NCI-H1105 (cell line): ENCODE measurements at places on chromosomes 16 and 17.
A peak's percentile ranks its signal among the peaks of the same experiment; 100 is the strongest.

DNA sequence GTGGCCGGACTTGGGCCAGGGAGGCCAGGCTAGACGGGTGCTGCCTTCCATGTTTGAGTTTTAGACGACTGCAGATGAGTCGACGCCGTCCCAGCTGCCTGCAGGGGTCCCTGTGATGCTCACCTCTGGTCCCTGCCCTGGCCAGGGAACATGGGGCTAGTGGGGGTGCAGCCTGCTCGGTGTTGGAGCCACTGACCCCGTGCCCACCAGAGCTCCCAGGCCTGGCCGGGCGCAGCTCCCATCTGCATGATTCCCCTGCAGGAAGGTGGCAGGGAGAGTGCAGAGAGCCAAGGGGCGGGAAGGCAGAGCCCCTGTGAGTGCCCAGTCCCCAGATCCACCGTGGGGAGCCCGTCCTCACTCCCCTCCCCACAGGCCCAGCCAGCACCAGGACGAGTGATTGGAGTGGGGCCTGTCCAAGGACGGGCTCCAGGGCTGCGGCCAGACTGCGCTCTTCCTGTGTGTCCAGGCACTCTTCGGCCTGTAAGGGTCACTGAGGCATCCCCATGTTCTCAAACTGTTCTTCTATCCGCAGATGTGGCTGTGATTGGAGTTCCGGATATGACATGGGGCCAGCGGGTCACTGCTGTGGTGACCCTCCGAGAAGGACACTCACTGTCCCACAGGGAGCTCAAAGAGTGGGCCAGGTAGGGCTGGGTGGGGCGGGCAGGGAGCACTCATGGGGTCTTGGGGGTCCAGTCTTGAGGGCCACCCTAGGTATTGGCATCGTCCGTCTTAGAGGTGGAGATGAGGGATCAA, 26.0 kb upstream of the CDH15 start:
- DNase-seq = no peak

DNA sequence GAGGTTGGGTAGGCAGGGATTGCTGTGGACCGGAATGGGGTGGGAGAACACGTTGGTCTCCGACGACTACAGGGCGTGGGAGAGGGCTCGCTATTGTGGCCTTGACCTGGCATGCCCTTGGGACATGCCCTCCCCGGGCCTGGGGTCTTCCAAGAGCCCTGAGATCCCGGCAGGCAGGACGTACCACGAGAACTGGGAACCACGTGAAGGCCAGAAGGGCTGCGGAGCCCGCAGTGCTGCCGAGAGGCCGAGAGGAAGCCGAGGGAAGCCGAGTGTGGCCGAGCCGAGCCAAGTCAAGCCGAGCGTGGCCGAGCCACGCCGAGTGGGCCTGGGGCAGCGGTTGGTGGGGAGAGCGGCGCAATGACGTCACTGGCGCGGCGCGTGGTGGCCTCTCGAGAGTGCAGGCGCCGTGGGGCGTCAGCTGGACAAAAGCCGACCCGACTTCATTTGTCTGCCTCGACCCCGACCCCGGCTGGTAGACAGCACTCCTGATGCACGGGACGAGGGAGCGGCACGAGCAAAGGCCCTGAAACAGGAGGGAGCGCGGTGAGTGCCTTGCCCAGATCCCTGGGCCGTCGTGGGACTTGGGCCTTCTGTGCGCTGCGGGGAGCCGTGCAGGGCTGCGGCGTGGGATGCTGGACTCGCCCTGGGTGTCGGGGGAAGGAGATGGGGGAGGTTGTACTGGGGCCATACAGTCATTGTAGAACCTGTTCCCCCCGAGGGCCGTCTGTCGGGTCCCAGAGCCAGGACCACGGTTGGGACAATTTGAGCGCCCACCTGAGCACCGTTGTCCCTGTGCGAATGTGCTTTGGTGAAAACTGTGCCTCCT, 6.6 kb downstream of the SOCS1 start:
- DNase-seq = no peak

DNA sequence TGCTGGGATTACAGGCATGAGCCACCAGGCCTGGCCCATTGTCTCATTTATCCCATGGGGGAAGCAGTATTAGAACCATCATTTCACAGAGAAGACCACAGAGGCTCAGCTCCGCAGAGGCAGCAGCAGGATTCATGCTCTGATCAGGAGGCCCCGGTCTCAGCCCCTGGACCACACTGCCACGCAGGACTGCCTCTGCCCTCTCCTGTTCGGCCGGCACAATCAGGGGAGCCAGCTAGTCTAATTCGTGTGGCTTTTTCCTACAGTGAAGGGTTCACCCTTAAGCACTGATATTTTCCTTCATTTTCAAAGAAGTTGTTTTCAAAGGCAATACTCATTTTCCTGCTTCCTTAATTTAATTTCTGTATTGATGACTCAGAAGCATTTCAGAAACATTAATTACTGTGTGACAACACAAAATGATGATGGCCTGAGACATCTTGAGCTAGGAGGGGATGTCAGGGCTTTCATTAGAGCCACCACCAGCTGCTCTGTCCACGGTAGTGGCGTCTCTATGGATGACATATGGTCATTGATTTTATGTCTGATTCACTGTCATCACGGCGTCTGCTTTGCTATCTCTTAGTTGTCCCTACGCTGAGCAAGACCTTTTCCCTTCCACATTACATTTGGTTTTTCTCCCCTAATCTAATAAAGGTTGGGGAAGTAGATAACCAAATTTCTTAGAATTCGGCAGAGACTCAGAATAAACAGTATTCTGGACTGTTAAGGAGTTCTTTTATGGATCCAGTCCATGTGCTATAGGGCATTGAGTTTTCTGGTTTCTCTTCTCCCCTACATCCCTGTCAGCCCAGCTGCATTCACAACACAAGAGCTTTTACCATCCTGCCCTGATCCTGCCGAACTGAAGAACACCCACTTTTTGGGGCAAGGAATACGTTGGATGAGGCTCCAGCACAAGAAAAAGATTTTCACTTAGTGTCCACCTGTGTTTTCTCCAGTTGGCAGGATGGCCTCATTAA, 314.0 kb downstream of the SLC39A11 start:
- DNase-seq = no peak

GRCh38 chr16:24915576-24915975, 69.8 kb downstream of the SLC5A11 start:
- no peak for DNase-seq

GRCh38 chr16:13438064-13438463, 481.9 kb upstream of the ERCC4 start:
- no peak for DNase-seq

GRCh38 chr16:23318639-23319038, 16.5 kb downstream of the SCNN1B start:
- DNase-seq = peak; percentile 7

GRCh38 chr16:56198755-56199114, 7.4 kb downstream of the GNAO1 start:
- no peak for DNase-seq

DNA sequence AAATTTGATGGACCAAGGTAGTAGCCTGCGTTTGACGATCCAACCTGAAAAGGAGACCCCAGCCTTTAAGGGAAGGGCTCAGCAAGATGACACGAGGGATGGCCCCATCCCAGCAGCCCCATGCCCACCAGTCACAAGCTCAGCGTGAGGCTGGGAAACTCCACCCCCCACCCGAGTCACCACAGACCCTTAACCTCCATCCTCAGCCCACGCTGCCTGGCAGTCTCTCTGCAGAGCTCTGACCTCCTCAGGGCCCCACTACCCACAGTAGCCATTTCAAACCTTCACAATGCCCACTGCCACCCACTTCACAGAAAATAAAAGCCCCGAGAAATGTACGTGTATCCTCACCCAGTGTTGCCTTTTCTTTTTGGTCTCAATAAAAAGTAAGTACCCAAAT, 18.7 kb downstream of the USP36 start:
- DNase-seq = no peak

DNA sequence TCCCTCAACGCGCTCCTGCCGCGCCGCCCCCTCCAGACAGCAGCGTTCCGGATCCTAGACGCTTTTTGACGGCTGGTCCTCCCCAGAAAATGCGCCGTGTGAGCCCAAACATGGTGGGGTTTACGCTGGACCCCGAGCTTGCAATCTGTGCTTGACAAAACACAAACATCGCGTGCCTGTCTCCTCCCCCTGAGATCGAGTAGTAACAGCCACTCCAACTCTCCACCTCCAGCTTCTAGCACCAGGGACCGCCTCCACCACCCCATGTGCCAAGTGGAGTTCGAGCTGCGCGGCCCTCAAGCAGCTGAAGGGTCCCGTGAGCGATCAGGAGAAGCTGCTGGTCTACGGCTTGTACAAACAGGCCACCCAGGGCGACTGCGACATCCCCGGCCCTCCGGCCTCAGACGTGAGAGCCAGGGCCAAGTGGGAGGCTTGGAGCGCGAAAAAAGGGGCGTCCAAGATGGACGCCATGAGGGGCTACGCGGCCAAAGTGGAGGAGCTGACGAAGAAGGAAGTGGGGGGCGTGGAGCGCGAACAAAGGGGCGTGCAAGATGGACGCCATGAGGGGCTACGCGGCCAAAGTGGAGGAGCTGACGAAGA, 656 bp upstream of the GEMIN4 start:
- DNase-seq = no peak

- no peak for DNase-seq
These were observed 107.1 kb upstream of the KCNJ16 start for GRCh38 chr17:69967910-69968411.

DNA sequence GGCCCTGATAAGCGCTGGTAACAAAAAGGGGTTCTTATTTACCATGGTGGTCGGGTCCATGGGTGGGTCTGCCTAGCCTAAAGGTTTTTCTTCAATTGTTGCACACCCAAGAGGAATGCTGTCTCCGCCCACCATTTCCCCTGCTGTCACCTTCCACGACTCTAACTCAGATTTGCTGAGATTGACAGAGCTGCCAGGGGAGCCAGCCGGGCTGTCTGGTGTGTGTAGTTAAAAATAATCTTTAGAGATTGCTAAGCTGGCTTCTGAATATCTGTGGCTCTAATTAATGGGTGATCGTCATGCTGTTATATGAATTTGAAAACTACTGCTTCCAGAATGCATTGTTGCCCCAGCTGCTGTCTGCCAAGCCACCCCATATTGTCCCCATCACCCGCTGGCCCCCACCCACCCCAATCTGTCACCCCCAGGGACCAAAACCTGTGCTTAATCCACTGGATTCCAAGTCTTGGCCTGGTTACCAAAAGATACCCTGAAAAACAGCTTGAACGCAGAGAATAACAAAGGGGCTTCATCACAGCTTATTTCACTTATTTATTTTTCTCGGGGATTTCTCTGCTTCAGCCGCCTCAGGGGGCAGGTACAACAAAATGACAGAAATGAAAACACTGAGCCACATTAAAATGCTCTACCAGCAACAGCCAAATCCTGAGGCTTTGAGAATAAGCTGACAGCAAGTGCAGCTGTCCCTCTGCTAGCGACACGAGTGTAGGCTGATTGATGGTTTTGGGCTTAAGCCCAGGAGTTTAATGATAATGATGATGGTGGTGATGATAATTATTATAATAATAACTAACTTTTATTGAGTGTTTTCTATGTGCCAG, 46.1 kb upstream of the NLK start:
- peak; percentile 41 for DNase-seq
